Thyroid gland (tissue), 4 donors: ENCODE measurements at places on chromosomes 4 and X. TPM values are rescaled to one million over a fixed set of nuclear protein-coding genes. Genes with fewer than 3 reads are reported as not detected.

Gene FGG
- not detected for total RNA-seq

Gene SULT1E1
- total RNA-seq = not detected

- no peak overlapping the region for H3K27ac ChIP-seq
- H3K36me3 ChIP-seq = no peaks in the 10 kb centered on the region
- no peak for DNase-seq
- H3K27me3 ChIP-seq = no peaks in the 10 kb centered on the region
- peaks cover under 1% of the 10 kb centered on the region for H3K4me1 ChIP-seq
- H3K4me3 ChIP-seq = no peak overlapping the region
Observed at GRCh38 chr4:74370912-74371311, 6.0 kb downstream of the EREG start.

DNA sequence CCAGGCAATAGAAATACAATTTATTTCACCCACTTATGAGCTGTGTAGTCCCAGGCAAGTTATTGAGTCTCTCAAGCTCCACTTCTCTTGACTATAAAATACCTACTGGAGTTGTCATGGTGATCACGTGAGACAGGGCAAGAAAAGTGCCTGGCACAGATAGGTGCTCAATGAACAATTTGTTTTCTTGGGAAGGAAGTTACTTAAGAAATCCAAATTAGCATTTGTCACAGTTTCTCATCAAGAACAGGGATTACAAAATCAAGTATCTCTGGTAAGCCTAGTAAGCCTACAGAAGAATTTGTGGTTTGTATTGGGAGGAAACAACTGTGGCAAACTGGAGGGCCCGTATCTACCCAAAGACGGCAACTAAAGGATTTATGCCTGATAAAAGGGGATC lies 37.5 kb upstream of the RASGEF1B start:
- no peaks in the 10 kb centered on the region for H3K36me3 ChIP-seq
- H3K27ac ChIP-seq = no peak overlapping the region
- peaks cover 9% of the 10 kb centered on the region for H3K4me1 ChIP-seq
- H3K27me3 ChIP-seq = no peaks in the 10 kb centered on the region
- peak; percentile 10 for DNase-seq

DNA sequence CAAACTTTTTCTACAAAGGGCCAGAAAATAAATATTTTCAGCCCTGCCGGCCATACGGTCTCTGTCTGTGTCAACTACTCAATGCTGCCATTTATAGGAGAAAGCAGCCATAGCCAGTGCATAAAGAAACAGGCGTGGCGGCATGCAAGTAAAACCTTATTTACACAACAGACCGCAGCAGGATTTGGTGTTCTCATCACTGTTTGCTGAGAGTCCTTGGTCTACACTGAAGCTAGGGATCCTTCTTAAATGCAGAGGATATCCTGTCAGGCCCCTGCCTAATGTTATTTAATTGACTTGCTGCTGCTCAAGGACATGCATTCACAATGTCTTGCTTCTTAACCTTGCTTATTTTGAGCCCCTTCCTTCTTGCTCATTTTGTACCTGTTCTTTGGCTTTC lies 54.7 kb downstream of the CPE start:
- no peaks in the 10 kb centered on the region for H3K4me1 ChIP-seq
- DNase-seq = no peak
- H3K36me3 ChIP-seq = no peaks in the 10 kb centered on the region
- H3K4me3 ChIP-seq = no peak overlapping the region
